ENCODE measurements at places on chromosomes 1 and 21. TPM values are rescaled to one million over a fixed set of nuclear protein-coding genes. Genes with fewer than 3 reads are reported as not detected.
A peak's percentile ranks its signal among the peaks of the same experiment; 100 is the strongest.

- DNase-seq, result no peak
These were observed 5.9 kb downstream of the MAP7D1 start for GRCh38 chr1:36161641-36162531.

DNA sequence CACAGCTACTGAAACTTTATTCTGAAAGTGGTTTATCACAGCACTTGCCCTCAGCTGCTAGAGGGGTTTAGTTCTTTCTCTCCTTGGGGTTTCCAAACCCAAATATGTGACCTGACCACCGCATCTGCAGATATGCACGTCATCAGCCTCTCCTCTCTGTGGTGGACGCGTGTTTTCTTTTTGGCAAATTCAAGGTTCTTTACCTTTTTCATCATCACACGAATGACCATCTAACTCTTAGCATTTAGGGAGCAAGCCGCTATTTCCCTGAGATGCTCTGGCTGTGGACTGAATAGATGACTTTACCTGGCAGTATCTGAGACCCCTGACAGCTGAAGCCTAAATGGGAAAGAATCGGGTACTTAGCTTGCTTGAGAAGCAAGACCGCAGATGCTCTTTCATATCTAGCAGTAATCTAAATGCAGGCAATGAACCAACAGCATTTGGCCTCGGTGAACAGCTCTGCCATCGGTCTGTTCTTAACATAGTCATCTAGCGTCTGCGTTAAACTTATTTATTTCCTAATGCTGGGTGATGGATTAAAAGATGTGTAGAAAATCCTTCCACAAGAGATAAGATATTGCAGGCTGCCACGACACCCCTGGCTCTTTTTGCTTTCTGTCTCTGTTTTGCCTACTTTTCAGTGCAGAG is 463.4 kb downstream of the CAMTA1 start:
- DNase-seq, result no peak

OR6K3 gene
- total RNA-seq, result not detected

DNA sequence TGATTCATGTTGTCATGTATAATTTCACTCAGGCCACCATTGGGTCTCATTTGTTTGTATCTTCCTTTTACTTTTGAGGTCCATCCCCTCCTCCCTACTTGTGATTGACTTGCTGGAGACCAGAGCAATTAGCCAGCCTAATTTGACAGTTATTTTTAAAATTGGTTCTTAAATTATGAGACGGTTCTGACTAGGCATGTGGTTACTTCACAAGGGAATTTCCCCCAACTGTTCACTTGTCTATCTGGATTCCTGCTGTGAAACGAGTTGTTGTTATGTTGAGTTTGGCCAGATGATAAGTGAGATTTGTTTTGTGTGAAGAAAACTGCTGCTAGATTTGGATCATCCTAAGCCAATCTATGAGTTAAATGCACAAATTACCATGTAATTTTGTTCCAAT is 359.1 kb downstream of the BARHL2 start:
- DNase-seq, result no peak

- no peak for DNase-seq
These were observed 48.9 kb downstream of the NFIA start for GRCh38 chr1:61131248-61131647.

LIPI gene
- total RNA-seq, result not detected

DNA sequence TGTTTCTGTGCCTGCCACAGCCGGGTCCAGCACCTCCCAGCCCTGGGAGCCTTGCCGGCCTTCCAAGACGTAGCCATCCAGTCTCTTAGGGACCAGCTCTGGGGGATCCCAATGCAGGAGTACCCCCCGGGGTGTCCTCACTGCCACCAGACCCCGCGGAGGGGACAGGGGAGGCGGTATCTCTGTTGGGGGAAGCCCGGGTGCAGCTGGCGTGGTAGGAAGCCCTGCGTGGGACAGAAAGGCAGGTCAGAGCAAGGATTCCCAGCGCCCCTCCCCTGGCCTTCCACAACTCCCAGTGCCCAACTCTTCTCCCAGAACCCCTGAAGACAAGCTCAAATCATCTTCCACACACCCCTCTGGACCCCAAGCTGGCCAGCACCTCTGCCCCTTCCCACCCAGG is 4.9 kb upstream of the TAGLN2 start:
- DNase-seq, result no peak

DNA sequence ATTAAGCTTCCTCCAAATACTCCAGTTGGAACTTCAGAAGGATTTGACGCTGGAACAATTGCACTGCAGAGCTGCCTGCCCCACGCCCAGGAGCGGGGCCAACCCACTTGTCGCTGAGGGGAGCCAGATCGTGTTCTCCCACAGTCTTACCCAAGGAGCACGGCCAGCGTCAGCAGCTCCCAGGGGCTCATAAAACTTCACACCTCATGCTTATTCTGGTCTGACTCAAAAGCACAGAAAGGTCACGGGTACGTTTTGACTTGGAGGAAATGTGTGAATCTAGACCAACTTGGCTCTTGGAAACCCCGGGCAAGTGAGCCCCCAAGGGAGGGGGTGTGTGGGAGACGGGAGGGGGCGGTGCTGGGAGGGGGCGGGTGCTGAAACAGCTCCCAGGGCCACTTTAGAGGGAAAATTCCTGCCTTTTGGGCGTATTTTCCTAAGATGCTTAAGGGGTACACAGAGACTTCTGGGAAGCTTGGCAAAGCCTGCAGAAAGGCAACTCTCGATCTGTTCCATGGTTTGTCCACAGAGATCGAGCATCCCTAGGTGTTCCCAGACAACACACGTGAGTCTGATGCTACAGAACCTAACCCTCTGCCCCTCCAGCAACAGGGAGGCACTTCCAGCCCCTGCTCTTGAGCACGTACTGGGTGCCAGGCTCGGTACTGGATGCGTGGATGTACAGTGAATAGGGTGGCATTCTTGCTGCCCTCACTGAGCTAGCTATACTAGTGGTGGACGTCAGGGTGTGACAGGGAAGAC is 98.9 kb downstream of the DHRS3 start:
- peak; percentile 81 for DNase-seq

DNA sequence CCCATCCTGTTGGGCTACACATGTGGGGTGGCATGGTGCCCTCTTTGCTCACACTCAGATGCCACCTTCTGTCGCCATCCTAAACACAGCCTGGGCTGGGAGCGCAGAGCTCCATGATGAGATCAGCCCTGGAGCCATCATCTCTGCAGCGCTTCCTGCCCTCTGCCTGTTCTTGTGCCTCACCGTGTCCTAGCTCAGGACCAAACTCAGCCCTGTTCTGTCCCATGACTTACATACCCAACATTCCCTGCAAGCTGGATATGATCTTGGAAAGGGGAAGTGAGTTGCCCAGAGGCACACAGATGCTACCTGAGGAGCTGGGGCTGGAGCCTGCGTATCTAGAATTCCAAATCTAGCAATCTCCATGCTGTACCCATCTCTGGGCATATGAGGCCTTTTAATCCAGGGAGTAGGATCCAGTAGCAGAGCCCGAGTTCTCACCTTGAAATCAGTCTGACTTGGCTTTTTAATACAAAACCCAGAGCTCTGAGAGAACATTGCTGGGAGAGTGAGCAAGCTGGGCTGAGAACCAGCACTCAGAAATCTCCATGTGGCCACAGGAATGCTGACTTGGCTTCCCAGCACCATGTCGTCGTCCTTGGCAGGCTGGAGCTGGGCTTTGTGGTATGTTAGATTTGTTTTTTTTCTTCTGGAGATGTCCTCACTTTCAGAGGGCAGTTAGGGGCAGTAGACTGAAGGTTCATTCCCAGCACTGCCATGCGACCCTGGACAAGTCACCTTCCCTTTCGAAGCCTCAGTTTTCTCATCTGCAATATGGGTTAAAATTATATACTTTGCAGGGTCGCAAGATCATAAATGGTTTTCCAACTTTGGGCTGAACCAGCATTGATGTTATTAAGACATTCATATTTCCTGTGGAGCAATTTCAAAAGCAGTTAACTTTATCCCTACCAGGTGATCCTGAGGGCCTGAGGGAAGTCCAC is 2.6 kb downstream of the ALPL start:
- peak; percentile 38 for DNase-seq

GRCh38 chr21:34105947-34106541 is 32.7 kb downstream of the MRPS6 start:
- DNase-seq, result no peak

OR2L13 gene
- not detected for total RNA-seq

DNA sequence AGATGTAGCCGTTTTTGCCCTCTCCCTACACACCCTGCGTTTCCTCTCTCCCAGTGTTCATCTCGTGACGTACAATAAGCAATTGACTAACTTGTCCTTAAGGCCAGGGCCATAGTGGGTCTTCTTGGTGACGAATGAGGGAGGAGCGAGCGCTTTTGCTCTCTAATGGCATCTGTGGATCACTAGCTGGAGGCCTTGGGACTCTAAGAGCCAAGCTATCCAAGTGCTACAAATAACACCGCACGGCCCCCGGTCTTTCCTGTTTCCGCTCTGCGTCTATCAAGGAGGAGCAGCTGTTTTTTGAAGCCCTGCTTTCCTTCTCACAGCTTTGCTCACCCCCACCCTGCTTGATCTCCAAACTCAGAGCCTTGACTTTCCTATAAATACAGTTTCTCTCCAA is 25.2 kb downstream of the EVA1C start:
- no peak for DNase-seq

- no peak for DNase-seq
These were observed 166.5 kb downstream of the LMO4 start for GRCh38 chr1:87495147-87495546.

OR6N1 gene
- not detected for total RNA-seq

GRCh38 chr1:156748670-156749418 is 2.6 kb downstream of the HDGF start:
- peak; percentile 53 for DNase-seq

DNA sequence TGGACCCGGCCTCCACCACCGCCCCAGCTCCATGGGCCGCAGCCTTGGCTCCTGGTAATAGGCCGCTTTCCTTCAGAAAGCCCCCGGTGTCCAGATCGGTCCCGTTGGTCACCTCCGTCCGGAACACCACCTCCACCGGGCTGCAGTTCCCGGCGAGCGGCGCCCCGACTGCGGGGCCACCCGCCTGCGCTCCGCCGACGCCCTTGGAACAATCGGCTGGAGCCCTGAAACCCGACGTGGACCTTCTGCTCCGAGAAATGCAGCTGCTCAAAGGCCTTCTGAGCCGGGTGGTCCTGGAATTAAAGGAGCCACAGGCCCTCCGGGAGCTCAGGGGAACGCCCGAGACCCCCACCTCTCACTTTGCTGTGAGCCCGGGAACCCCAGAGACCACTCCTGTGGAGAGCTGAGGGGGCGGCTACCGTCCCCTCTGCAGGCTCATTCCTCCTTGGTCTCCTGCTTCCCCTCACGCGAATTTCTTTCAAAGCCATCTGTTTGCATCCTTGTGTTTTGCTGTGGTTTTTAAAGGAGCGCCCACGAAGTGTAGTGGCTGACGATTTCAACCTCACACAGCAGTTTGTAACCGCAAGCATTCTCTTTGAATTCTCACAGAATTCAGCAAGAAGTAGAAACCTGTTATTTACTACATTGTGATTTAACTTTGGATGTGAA is 6.0 kb downstream of the FCRLB start:
- no peak for DNase-seq

DNA sequence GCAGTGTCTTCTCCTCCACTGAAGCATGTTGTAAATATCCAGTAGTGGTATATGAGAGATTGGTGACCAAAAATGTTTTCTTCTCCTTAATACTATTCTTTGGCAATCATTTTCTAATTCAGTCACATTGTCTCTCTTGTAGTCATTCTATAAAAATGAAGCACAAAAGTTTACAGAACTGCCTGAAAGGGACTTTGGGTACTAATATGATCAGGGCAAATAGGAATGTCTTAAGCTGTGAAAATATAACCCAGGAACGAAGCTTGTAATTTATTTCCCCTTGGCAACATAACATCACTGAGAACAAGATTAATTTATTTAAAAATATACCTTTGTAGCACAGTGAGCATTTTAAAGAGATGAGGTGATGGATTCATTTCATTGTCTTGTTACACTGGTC is 4.9 kb downstream of the B3GALT2 start:
- no peak for DNase-seq
